ENCODE measurements at places on chromosomes 13 and 19. TPM values are rescaled to one million over a fixed set of nuclear protein-coding genes. Genes with fewer than 3 reads are reported as not detected.
A peak's percentile ranks its signal among the peaks of the same experiment; 100 is the strongest.

SHANK1 gene
- total RNA-seq: not detected

KIR2DL3 gene
- not detected for total RNA-seq

GRCh38 chr19:23394511-23394910, 760 bp downstream of the ZNF91 start:
- H3K4me3 ChIP-seq: peak overlapping the region; percentile 97
- H3K27ac ChIP-seq: peak overlapping the region; percentile 99
- peak; percentile 76 for DNase-seq
- H3K36me3 ChIP-seq: peaks cover 45% of the 10 kb centered on the region
- H3K27me3 ChIP-seq: no peaks in the 10 kb centered on the region
- peaks cover 34% of the 10 kb centered on the region for H3K4me1 ChIP-seq

DNA sequence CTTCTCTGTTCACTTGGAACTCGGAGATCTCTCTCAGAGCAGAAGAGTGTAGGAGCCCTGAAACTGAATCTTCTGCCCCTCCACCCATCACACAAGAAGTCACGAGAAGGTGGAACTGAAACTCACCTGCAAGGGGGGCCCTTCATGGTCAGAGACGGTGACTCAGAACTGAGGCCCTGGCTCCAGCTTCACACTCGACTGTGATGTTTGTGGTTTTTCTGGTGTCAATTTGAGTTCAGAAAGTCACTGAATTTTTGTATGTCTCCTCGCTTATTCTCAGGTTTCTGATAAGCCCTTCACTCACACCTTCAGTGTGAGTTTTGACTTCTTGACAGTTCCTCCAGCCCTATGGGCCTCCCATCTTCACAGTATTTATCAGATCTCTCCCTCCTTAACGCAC, 23.1 kb downstream of the SIGLEC5 start:
- peaks cover 2% of the 10 kb centered on the region for H3K36me3 ChIP-seq
- peaks cover 20% of the 10 kb centered on the region for H3K27me3 ChIP-seq
- H3K27ac ChIP-seq: no peak overlapping the region
- peaks cover 15% of the 10 kb centered on the region for H3K4me1 ChIP-seq
- DNase-seq: peak; percentile 71

- no peak for DNase-seq
- no peak overlapping the region for H3K4me3 ChIP-seq
- no peaks in the 10 kb centered on the region for H3K4me1 ChIP-seq
Measured at GRCh38 chr19:355134-355533, 10.5 kb upstream of the MIER2 start.
